Dermis blood vessel endothelial cell (primary cell): ENCODE measurements at places on chromosomes 4 and X. TPM values are rescaled to one million over a fixed set of nuclear protein-coding genes. Genes with fewer than 3 reads are reported as not detected.

Gene AADAT
- total RNA-seq: 1.3 and 1.5 TPM in 2 replicates

Gene SLITRK4
- 0.14 and 0.34 TPM in 2 replicates for total RNA-seq

Gene SGMS2
- total RNA-seq: 66.9 and 106 TPM in 2 replicates

Gene TRPC3
- not detected in 2 replicates for total RNA-seq

Gene PPEF2
- not detected in 2 replicates for total RNA-seq

Gene GABRA4
- not detected in 2 replicates for total RNA-seq

Gene UGT2A1
- total RNA-seq: under 0.01 and 0.05 TPM in 2 replicates

Gene CDX4
- not detected in 2 replicates for total RNA-seq

Gene DHRSX
- total RNA-seq: 24.6 and 25.2 TPM in 2 replicates

Gene PALLD
- total RNA-seq: 15.7 and 33.1 TPM in 2 replicates

Gene NXF2B
- total RNA-seq: not detected in 2 replicates

Gene ZNF827
- 2.5 and 4.4 TPM in 2 replicates for total RNA-seq

Gene TXK
- 0.17 and 0.23 TPM in 2 replicates for total RNA-seq
